D721Med (cell line): ENCODE measurements at places on chromosomes 2 and 18.

DNA sequence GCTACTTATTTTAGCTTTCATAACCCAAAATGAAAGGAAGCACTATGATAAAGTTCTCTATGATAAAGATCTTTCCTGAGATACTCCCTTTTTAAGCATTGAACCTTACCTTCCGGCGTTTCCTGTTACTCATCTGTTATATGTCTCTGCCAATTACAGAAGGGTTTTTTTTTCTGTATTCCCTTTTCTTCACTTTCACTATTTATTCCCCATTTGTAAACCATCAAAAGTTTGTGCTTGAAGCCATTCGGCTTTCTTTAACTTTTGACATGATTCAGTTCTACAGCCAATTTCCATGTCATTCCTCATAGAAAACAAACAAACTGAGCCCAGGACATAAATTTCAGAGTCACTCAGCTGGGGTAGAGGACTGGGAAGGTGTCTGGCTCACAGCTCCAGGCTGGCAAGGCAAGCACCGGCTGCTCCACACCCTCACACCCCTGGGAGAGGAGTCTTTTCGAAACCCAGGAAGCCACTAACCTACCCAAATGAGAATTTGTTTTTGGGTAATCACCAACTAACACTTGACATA is 429.4 kb upstream of the TRIB2 start:
- DNase-seq: no peak

GRCh38 chr2:190535121-190535439 is 558 bp upstream of the NEMP2 start:
- no peak for DNase-seq

- DNase-seq: no peak
Observed at GRCh38 chr18:57950542-57950941, 93.5 kb upstream of the NEDD4L start.

DNA sequence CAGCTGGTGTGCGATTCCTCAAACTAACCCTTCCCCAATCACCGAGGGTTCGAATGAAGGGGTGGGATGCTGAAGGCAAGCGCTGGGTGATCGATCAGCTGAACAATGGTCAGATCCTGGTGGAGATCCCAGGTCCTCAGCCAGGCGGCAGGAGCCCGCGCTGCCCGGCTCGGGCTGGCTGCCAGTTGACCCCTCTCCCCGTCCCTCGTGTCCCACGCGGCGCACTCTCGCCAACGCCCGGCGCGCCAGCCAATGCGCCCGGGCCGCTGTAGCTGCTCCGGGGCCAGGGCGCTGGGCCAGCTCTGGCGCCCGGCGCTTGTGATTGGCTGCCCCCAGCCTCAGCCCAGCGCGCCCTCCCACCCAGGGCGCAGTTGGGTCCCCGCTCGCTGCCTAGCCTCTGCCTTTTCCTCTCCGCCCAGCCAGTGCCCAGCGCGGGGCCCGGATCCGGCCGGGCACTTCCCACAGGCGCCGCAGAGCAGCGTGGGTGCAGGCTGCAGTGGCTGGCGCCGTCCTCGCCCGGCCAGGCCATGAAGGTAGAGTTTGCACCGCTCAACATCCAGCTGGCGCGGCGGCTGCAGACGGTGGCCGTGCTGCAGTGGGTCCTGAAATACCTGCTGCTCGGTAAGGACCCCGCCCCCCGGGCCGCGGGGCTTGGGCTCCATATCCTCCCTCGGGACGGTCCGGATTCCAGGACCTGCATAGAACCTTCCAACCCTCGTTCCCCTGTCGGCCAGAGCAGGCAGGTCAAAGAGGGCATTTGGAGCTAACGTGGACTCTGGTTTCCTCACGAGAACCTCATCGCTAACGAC is at the start of gene MOGAT1:
MOGAT1 (plus strand) TSS at position 400 of the 809 bp plus-strand sequence; CDS start at position 528, 128 bp downstream.
- no peak for DNase-seq

- no peak for DNase-seq
Observed at GRCh38 chr2:37198681-37199065, 2.4 kb downstream of the CEBPZOS start.
